Posterior cingulate gyrus (tissue), 11 donors: ENCODE measurements at places on chromosomes 7 and 10.

DNA sequence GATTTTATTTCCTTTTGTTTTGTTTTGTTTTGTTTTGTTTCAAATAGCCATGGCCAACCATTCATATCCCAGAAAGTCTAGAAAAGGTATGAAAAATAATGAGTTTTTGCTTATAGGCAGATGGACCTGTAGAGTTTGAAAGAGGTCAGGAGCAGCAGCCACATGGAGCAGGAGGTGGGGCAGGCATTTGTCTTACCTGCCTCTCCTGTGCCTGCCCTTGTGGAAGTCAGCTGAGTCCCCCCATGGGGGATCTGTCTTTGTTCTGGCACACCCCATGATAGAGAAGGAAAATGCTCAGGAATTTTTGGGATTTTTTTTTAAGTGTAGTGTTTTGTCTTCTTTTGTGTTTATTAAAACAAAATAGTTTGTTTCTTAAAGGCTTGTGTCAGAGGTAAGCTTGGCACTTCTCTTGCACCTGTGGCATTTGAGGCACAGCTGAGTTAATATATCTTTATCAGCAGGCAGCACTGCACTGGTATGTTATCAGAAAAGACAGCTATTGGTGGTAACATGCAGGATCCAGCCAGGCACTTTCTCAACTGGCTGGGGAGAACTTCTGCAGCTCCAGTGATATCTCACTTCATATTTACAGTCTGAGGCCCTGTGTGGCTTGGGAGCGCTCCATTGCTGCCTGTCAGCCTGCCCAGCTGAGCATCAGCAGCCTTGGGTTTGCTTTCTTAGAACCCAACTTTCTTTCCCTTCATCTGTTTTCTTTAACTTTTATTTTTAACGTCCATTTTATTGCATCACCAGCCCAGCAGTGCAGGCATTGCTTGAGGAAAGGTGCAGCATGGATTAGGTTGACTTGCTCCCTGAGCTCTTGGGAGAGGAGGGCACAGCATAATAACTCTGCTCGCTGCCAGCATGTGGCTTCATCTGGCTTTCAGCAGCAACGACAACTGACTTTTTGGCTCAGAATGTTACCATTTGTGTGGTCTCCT is 44.4 kb downstream of the LRRC4 start:
- DNase-seq: no peak

- no peak for DNase-seq
Measured at GRCh38 chr7:69762821-69763352, 164.6 kb downstream of the AUTS2 start.

DNA sequence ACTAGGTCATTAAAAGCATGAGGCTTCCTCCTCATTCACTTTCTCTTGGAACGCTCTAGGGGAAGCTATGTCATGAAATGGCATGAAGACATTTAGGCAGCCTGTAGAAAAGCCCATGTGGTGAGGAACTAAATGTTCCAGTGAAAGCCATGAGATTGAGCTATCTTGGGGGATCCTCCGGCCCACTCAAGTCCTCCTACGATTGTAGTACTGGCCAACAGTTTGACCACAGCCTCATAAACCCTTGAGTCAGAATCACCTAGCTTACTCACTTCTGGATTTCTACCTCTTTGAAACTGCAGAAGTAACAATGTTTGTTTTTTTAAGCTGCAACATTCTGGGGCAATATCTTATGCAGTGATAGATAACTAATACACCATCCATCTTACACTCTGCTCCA is 605.1 kb downstream of the SORCS1 start:
- no peak for DNase-seq

DNA sequence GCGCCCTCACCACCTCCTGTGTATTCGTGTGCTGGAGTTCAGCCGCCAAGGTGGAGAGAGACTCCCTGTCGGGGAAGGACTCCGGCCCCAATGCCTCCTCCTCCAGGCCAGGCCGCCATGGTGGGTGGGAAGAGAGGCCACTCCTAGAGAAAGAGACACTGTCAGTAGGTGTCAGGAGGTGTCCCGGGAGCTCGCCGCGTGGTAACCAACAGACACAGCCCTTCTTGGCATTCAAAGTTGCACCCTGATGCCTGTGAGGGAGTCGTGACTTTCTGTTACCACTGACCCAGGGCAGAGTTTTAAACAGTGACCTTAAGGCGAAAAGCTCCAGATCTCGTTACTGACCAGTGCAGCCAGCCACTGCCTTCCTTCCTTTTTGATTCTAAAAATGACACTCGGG is 155.2 kb downstream of the CUX1 start:
- DNase-seq: no peak

- DNase-seq: no peak
Measured at GRCh38 chr7:17846935-17847334, 93.4 kb downstream of the SNX13 start.

DNA sequence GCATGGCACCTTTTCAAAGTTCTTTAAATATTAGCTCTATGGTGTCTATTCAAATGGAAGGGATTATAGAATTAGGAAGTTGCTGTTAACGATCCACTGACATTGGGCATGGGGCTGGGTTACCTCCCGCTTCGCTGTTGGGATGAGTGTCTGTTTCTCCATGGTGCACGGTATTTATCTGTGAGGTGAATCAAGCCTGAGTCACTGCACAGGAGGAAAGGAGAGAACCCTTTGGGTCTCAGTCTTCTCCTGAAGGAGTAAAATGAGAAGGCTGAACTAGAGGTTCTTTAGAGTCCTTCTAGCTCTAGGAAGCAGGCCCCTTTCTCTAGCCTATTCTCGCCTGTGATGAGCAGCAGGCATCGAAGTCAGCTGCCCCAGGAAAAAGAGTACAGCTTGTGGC is 7.3 kb downstream of the JCAD start:
- DNase-seq: no peak

DNA sequence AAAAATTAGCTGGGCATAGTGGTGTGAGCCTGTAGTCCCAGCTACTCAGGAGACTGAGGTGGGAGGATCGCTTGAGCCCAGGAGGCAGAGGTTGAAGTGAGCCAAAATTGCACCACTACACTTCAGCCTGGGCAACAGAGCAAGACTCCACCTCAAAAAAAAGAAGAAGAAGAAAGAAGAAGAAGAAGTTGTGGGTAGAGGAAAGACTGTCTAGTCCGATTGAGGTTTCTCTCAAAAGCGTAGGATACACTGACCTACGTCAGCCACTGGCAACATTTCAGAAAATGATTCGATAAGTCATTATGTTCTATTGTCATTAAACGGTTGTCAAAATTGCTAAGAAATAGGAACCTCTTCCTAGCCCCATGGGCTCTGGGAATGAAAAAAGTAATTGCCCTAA is 22.3 kb upstream of the RHBDD2 start:
- peak; percentile 5 for DNase-seq

GRCh38 chr7:29017713-29018112 is 59.6 kb upstream of the TRIL start:
- no peak for DNase-seq

DNA sequence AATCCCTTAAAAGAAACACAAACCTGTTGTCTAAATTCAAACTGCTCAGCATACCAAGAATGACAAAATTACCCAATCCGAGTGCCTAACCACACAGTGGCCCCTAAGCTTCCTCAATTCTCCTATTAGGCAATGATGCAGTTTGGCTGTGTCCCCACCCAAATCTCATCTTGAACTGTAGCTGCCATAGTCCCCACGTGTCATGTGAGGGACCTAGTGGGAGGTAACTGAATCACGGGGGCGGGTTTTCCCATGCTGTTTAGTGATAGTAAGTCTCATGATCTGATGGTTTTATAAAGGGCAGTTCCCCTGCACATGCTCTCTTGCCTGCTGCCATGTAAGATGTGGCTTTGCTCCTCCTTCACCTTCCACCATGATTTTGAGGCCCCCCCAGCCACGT is 21.9 kb downstream of the PSAP start:
- no peak for DNase-seq
